ENCODE measurements at places on chromosomes 4 and X. TPM values are rescaled to one million over a fixed set of nuclear protein-coding genes. Genes with fewer than 3 reads are reported as not detected.

DNA sequence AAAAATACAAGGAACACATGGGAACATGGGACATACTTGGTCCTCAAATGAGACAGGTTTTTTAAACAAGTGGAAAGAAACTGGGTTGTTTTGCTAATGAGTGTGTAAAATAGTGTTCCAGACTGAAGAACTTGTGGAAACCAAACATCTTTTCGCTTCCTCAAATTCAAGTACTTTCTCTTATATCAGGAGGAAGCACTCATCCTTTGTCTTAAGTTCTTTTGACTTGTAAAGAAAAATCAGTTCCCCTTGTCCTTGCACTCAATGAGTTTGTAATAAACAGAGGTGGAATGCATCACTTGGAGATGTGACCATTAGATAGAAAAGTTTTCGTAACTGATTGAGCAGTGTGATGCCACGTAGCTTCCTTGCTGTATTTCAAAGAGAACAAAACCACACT, 101.1 kb downstream of the PHOX2B start:
- no peak for DNase-seq

GRCh38 chr4:49044270-49044669, 58.2 kb downstream of the CWH43 start:
- DNase-seq: no peak

DNA sequence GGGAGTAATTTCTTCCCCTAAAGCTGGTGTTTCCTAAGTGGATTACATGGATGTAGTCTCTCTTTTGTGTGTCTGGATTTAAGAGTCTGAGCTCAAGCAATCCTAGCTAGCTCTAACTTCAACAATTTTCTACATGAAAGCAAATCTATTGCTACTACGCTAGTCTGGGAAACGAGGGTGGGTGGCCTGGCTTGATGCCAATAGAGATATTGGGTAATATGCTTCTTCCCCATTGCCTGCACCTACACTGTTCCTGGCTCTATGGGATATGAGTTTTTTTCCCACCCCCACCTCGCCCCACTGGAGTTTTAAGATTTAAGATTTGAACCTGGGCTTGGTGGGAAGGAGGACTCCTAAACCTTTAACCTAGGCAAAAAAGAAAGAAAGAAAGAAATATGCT, 158.8 kb downstream of the RBM46 start:
- DNase-seq: no peak

- DNase-seq: no peak
Measured at GRCh38 chrX:8201896-8202331, 30.8 kb upstream of the VCX2 start.

- DNase-seq: no peak
Measured at GRCh38 chrX:100411802-100412715, 2.0 kb upstream of the PCDH19 start.

DNA sequence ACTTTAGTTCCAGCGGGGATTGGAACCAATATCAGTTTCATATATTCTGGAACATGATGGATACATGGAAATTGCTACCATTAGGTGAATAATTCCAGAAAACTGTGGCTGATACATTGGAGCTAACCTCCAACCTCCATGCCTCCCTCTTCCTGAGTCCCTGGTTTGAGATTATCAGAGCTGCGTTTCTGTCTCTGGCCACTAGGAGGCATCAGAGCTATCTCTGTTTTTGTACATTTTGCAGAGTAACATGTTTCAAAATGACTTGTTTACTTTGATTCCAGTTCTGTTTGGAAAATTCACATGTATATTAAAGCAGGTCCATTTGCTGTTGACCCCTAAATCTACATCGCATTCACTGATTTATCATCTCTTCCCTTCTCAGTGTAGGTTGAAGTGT, 2.4 kb upstream of the RAB40AL start:
- DNase-seq: peak; percentile 5

DNA sequence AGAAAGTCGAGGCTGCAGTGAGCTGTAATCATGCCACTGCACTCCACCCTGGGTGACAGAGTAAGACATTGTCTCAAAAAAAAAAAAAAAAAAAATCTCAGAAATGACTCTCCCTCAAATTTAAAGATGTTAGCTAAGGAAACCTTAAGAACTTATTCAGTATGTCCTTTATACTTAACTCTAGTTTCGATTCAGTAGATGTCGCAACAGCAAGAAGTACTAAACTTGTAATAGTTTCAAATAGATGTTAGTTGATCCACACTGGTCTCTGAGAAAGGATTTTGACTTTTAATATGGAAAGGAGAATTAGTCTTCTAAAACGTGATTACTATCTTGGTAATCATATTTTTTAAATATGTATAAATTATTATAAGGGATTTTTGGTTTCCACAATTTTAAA, 29.6 kb downstream of the NKX3-2 start:
- DNase-seq: no peak

CORIN gene
- under 0.01 TPM for total RNA-seq

SPANXN3 gene
- total RNA-seq: not detected

GRCh38 chr4:85741381-85741780, 266.4 kb downstream of the ARHGAP24 start:
- DNase-seq: no peak

- no peak for DNase-seq
Measured at GRCh38 chrX:29762006-29762405, 453.4 kb upstream of the MAGEB2 start.

FGF5 gene
- total RNA-seq: 0.13 TPM

- no peak for DNase-seq
Measured at GRCh38 chrX:74292808-74293123, 11.2 kb upstream of the ZCCHC13 start.

- peak; percentile 47 for DNase-seq
Measured at GRCh38 chr4:107736924-107737448, 17.0 kb upstream of the PAPSS1 start.

- peak; percentile 83 for DNase-seq
Measured at GRCh38 chr4:78864405-78865024, 74.7 kb downstream of the PAQR3 start.

GRCh38 chrX:53474707-53475106, 40.5 kb upstream of the HSD17B10 start:
- no peak for DNase-seq

DNA sequence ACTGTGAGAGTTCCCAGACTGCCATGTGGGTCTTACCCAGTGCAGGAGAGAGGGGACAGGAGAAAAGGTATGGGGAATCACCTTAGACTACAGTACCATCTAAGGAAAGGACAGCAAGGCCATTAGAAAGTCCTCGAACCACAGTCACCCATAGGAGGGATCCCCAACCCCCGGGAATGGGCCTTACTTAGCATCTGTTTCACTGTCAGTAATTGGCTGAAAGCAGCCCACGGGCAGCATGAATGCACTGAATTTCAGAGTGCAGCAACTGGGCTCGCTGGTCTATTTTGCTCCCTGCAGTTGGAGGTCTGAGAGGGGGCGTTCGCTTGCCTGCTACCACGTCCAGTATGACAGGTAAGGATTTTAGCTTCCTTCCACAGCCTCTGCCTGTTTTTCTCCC, 50.4 kb upstream of the KLHL8 start:
- no peak for DNase-seq

GRCh38 chrX:121085612-121086010, 38.2 kb downstream of the GLUD2 start:
- DNase-seq: no peak

CLDN34 gene
- total RNA-seq: 0.13 TPM

NAP1L3 gene
- 0.39 TPM for total RNA-seq

- DNase-seq: no peak
Measured at GRCh38 chr4:141620715-141621114, 15.7 kb upstream of the IL15 start.

DNA sequence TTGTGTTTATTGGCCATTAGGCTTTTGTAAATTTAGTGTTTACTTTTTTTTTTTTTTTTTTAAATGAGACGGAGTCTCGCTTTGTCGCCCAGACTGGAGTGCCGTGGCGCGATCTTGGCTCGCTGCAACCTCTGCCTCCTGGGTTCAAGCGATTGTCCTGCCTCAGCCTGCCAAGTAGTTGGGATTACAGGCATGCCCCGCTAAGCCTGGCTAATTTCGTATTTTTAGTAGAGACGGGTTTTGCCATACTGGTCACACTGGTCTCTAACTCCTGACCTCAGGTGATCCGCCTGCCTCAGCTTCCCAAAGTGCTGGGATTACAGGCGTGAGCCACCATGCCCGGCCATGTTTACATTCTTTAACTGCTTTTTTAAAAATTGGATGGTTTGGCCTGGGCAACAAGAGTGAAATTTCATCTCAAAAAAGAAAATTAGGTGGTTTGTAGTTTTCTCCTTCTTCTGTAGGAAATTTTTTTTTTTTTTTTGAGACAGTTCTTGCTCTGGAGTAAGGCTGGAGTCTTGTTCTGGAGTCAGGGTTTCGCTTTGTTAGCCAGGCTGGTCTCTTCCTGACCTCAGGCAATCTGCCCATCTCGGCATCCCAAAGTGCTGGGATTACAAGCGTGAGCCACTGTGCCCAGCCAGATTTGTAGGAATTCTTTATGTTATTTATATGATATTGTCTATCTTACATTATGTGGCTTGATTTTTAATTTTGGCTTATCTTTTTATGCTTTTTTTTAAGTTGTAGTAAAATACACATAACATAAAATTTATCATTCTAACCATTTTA, 15.1 kb downstream of the UBE2K start:
- no peak for DNase-seq

DCLK2 gene
- 3.9 TPM for total RNA-seq

PLP2 gene
- 12.0 TPM for total RNA-seq

DNA sequence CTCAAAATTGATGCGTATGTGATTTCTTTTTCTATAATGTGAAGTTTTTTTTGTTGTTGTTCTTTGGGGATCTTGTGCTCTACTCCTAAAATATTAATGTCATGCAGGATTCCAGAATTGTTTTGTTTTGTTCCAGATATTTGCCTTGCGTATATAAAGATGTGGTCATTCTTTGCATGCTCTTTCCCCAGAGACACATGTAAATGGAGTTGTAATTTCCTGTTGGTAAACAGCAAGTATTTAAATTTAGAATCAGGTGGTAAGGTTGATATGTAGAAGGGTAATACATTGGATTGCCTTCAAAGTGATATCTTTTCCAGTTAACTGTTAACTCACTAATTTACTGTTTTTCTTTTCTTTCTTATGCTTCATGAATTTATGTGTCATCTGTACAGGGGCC, 23.1 kb upstream of the MAGED1 start:
- DNase-seq: no peak

- peak; percentile 13 for DNase-seq
Measured at GRCh38 chrX:24023972-24024669, 2.9 kb downstream of the KLHL15 start.

GDI1 gene
- 43.0 TPM for total RNA-seq

- no peak for DNase-seq
Measured at GRCh38 chrX:3516051-3516541, 169.6 kb upstream of the MXRA5 start.

DNA sequence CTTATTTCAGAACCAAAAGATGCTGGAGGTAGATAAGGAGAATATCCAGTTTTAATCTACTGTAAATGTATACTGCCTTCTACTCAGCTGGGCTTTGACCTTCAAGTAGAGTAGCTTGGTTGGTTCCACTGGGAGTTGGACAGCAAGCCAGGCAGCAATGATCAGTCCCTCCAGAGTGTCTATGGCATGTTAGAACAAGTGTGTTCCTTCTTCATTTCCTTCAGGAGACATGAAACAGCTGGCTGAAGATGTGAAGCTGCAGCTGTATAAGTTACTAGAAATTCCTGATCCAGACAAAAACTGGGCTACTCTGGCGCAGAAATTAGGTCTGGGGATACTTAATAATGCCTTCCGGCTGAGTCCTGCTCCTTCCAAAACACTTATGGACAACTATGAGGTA, 111.1 kb downstream of the NFKB1 start:
- DNase-seq: no peak

TMEM47 gene
- total RNA-seq: 5.4 TPM

ATP8A1 gene
- 66.1 TPM for total RNA-seq

DNA sequence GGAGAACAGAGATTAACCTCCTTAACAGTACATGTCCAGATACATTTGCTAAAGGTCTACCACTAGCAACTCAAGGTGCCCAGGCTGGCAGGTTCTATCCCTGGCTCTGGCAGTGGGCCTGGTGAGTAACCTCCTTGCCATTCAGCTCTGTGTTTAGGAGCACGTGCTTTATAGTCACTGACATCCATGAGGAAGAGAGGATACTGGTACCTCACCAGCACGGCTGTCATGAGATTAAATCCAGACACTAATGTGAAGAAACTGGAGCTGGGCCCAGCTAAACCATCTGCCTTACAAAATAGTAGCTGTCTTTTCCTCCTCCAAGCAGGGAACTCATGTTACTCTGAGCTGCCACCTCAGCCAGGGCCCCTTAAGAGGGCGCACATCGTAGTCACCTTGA, 45.3 kb downstream of the GPRASP3 start:
- no peak for DNase-seq

DNA sequence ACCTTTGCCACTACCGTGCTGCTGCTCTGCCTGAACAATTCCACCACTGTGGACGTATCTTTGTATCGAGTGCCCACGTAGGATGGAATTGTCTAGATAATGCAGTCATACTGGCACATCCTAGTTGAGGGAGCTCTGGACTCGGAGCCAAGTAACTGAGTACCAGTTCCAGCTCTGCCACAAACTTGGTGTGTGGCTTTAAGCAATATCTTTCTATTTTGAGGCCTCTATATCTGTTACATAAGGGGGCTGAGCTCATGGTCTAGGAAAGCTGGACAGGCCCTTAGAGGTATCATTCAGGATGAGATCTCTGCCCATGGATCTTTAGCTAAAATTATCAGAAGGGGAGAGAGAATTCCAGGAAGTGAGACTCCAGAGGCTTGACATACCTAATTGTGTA, 12.4 kb downstream of the GABRE start:
- DNase-seq: no peak

- no peak for DNase-seq
Measured at GRCh38 chrX:39982948-39983347, 114.8 kb downstream of the BCOR start.

- no peak for DNase-seq
Measured at GRCh38 chr4:81118086-81118485, 87.6 kb downstream of the BMP3 start.

GRCh38 chr4:158201876-158202275, 8.4 kb upstream of the TMEM144 start:
- DNase-seq: no peak

Data from dermis microvascular lymphatic vessel endothelial cell (primary cell).